Diencephalon (tissue), 1 donor: ENCODE measurements at places on chromosomes 7 and 10. TPM values are rescaled to one million over a fixed set of nuclear protein-coding genes. Genes with fewer than 3 reads are reported as not detected.

Gene COX19
- total RNA-seq: 21.7 TPM

Gene MKX
- total RNA-seq: 3.2 TPM

Gene ADCY1
- 107 TPM for total RNA-seq

Gene TAS2R41
- not detected for total RNA-seq

Gene OR2A1
- total RNA-seq: not detected

Gene RBM20
- total RNA-seq: 0.23 TPM

Gene SRRM3
- total RNA-seq: 15.2 TPM

Gene SNX10
- total RNA-seq: 103 TPM

Gene STEAP1B
- total RNA-seq: 1.8 TPM

Gene CYP2C19
- not detected for total RNA-seq

Gene C7orf33
- not detected for total RNA-seq

Gene PDGFA
- 52.6 TPM for total RNA-seq

Gene ELAPOR2
- 52.4 TPM for total RNA-seq

Gene ADIRF
- total RNA-seq: 4.8 TPM

Gene RNF32
- total RNA-seq: 2.5 TPM
